ENCODE measurements at places on chromosomes 6 and 20. TPM values are rescaled to one million over a fixed set of nuclear protein-coding genes. Genes with fewer than 3 reads are reported as not detected.

GRCh38 chr6:168715643-168716481 is 274.9 kb downstream of the SMOC2 start:
- H3K4me1 ChIP-seq, result no peaks in the 10 kb centered on the region
- peaks cover 6% of the 10 kb centered on the region for H3K27me3 ChIP-seq
- no peak for DNase-seq
- no peaks in the 10 kb centered on the region for H3K36me3 ChIP-seq
- no peak overlapping the region for H3K4me3 ChIP-seq

GRCh38 chr20:45649312-45649863 is 18.3 kb upstream of the WFDC9 start:
- no peak overlapping the region for H3K27ac ChIP-seq
- no peaks in the 10 kb centered on the region for H3K27me3 ChIP-seq
- H3K4me3 ChIP-seq, result no peak overlapping the region
- no peaks in the 10 kb centered on the region for H3K4me1 ChIP-seq

DNA sequence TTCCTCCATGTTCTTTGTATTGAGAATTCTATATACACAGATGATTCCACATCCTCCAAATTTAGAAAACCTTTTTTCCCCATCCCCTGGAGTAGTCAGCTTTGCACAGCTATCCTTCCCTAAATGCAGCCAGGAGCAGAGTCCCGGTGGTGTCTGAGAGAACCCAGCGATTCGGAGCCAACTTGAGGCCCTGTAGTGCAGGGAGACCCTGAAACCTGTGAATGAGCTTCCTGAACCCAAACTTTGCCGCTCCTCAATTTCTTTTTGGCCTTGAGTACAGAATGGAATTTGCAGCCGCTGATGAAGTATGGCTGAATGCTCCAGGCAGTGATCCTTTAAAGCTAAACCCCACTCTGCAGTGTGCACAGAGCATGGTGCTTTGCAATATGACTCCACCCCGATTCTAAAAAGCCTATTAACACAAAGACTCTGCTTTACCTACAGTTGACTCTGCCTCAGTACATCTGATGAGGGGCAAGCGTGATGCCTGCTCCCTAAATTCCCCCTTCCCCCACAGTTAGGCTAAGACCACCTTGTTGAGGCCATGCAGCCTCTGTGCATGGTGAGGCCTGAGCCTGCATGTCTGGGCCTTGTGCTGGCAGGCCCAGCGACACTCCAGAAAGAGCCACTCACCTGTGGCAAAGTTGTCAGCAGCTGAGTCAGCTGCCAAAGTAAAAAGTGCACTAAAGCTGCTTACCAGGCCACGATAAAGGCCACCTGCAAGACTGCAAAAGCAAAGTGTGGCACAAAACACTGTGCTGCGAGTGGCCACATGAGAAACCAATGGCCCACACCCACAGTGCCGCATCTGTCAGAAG is 82.1 kb downstream of the PLEKHG1 start:
- peaks cover 11% of the 10 kb centered on the region for H3K4me1 ChIP-seq
- H3K27ac ChIP-seq, result no peak overlapping the region
- H3K36me3 ChIP-seq, result no peaks in the 10 kb centered on the region
- no peak for DNase-seq
- H3K27me3 ChIP-seq, result no peaks in the 10 kb centered on the region

GRCh38 chr6:133623621-133624020 is 265.3 kb upstream of the TCF21 start:
- no peak overlapping the region for H3K4me3 ChIP-seq
- H3K27ac ChIP-seq, result no peak overlapping the region
- no peaks in the 10 kb centered on the region for H3K4me1 ChIP-seq
- DNase-seq, result no peak

DNA sequence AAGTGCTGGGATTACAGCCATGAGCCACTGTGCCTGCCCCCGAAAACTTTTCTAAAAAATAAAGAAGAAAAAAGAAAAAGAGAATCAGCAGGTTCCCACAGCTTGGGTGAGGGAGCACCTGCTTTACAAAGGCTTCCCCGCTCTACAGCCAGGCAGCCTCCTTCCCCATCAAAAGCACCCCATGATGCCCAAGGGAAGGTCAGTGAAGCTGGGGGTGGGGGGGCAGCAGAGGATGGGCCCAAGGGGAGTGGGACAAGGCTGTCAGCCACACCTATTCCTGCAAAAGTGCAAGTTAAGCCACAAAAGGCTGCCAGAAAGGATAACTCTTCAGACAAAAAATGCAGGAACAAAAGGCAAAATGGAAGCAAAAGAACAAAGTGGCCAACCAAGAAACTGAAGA is 72.5 kb downstream of the FAM50B start:
- peaks cover 13% of the 10 kb centered on the region for H3K4me1 ChIP-seq
- DNase-seq, result no peak
- H3K27me3 ChIP-seq, result no peaks in the 10 kb centered on the region
- H3K27ac ChIP-seq, result no peak overlapping the region

PSMA7 gene
- 201 TPM for total RNA-seq

TNFRSF6B gene
- 6.9 TPM for total RNA-seq

All from suprapubic skin (tissue), 4 donors.